NAMALWA (cell line): ENCODE measurements at places on chromosomes 6 and 20.
A peak's percentile ranks its signal among the peaks of the same experiment; 100 is the strongest.

- no peak for DNase-seq
Measured at GRCh38 chr20:43948455-43948854, 33.8 kb downstream of the TOX2 start.

DNA sequence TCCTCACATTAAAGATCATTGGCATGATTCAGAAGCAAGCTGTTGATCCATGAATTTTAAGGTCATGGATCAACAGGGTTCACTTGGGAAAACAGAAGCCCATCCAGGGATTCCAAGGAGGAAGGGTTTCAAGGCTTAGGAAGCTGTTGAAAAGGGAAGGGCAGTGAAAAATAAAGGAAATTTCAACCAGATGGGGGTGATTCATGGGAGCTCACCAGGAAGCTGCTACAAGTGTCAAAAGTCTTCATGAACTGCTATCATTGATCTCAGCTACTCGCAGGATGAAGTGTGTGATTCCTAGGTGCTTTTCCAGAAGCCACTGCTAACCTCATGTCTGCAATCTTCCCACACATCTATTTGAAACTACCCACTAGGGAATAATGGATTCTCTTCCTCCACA, 26.2 kb downstream of the ADTRP start:
- no peak for DNase-seq

DNA sequence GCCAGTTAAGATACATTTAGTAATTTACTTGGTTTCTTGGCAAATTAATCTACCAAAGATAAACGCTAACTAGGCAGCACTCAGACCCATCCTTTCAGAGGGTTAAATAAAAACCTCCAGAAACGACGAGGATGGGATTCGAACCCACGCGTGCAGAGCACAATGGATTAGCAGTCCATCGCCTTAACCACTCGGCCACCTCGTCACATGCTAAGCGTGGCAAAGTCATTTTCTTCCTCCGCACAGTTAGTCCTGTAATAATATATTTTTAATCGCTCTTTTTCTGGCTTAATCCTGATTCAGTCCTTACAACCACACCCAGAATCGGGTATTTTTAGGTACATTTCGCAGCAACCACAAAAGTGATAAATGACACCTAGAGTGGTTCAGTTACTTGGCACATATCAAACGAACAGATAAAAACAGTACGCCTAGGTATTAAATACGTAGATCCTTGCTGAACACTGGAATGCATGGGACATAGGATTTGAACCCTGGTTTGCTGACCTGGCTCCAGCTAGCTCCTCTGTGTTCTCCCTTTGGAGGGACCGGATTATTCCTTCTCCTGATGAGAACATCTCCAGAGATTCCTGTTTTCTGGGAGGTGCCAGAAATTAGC, 71.6 kb downstream of the GPX5 start:
- DNase-seq = no peak

- DNase-seq = no peak
Measured at GRCh38 chr20:25000268-25000801, 7.8 kb upstream of the APMAP start.

- no peak for DNase-seq
Measured at GRCh38 chr6:20583444-20583800, 49.2 kb downstream of the CDKAL1 start.

DNA sequence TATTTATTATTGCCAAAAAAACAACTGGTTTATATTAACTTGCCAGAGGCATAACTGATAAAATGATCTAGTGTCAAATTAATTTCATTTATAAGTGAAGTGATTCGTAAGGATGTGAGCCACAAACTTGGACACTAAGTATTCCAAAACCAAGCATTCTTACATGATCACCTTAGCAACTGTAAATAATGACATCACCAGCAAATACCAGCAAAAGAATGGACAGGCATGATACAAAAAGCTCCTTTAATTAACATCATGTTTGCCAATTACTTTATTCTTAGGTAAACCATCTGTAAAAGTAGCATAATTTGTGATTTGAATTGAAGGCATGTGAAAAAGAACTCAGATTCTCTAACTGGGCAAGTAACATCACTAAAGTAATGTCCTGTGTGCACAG, 17.2 kb upstream of the FNDC1 start:
- DNase-seq = no peak

DNA sequence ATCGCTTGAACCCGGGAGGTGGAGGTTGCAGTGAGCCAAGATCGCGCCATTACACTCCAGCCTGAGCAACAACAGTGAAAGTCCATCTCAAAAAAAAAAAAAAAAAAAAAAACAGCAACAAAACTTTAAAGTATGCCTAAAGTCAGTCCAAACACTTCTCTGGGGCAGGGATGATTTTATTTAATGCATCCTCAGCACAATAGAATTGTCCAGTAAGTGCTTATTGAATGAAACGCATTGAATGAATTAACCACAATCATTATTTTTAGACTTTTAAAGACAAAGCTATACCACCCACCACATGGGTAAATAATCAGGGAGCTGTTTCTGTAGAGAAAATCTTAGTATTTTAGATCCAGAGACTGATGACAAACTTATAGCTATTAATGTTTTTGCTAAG, 16.6 kb upstream of the CTAGE9 start:
- no peak for DNase-seq

DNA sequence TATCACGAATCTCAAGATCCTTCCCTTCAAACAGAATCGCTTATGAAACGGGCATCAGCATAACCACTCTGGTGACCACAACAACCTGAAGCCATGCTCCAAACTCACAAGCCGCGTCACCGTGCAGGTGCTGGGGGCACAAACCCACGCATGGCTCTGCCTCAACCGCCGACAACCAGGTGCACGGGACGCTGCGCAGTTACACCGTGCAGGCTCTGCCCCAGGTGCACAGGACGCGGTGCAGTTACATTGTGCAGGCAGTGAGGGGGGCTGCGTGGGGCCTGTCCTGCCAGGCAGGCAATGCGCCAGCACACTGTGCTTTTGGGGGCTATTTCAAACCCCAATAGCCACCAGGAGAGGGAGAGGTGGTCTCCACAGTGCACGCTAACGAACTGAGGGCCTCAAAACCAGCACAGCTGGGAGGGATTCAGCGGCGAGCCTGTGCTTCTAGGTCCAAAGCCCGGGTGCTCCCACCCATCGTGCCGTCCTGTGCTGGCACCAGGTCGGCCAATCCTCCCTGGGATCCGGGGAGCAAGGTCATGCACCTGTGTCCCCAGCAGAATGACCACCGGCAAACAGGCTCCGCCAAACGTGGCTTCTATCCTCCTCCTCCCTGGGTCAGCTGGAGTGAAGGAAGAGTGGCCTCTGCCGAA, 35.8 kb downstream of the ZBTB46 start:
- no peak for DNase-seq

DNA sequence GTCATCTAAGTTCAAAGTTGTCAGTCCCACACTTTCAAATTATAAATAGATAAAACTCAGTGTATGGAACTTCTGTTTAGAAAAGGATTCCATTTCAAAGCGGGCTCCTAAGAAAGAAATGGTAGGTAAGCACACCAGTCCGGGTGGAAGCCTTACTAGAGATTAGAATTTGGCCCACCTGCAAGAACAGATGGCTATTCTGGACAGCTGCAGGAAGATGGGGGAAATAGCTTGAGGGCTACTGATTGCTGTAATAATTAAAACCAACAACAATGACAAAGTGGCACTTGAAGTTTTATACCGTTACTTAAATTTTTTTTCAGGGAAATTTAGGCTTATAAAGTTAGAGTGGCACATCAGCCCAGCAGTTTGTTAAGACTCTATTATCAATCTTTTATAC, 83.3 kb downstream of the HIVEP2 start:
- DNase-seq = peak; percentile 73

DNA sequence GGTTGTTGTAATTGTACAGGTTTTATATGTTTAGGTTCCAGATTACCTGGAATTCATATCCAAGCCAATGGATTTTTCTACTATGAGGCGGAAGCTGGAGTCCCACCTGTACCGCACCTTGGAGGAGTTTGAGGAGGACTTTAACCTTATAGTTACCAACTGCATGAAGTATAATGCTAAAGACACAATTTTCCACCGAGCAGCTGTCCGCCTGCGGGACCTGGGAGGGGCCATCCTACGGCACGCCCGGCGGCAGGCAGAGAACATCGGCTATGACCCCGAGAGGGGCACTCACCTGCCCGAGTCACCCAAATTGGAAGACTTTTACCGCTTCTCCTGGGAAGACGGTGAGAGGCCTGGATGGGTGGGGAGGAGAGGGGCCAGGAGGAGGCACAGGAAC, 13.6 kb downstream of the BRPF3 start:
- no peak for DNase-seq

DNA sequence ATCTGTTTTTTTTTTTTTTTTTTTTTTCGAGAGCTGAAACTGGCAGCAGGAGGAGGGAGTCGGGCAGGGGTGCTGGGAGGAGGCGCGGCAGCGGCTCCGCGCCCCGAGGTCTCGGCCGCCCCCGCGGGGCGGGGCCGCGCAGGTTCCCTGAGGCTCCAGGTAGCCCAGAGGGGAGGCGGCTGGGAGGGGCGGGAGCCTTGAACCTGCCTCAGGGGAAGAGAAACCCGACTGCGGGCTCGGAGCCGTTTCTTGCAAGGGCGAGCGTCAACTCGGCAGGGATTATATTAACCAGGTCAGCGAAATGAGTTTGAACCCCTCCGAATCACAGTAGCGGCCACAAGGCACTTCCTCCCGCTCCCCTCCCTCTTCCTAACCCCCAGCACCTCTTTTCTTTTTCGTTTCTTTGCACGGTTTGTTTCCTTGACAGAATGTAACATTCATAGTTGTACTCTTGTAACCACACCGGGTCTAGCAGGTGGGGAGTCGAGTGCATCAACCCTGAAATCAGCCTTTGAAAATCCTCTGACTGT, 2.0 kb downstream of the MYB start:
- peak; percentile 80 for DNase-seq

DNA sequence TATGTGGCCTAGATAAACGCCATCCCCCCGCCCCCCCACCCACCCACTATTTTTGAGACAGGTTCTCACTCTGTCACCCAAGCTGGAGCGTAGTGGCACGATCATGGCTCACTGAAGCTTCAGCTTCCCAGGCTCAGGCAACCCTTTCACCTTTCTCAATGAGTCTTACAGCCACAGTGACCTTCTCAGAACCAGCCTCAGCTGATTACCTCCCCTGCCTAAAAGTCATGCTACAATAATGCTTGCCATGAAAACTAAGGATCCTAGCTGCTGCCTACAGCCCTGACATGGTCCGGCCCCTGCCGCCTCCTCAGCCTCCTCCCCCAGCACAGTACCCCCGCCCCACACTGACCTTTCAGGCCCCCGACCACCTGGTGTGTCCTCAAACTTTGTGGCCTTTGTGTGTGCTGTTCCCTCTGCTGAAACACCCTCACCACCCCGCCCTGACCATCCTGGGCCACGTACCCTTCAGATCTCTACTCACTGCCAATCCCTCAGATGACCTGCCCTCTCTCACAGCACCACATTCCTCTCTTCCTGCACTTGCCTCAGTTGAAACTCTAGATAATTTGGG, 31.3 kb downstream of the PNPLA1 start:
- DNase-seq = no peak

DNA sequence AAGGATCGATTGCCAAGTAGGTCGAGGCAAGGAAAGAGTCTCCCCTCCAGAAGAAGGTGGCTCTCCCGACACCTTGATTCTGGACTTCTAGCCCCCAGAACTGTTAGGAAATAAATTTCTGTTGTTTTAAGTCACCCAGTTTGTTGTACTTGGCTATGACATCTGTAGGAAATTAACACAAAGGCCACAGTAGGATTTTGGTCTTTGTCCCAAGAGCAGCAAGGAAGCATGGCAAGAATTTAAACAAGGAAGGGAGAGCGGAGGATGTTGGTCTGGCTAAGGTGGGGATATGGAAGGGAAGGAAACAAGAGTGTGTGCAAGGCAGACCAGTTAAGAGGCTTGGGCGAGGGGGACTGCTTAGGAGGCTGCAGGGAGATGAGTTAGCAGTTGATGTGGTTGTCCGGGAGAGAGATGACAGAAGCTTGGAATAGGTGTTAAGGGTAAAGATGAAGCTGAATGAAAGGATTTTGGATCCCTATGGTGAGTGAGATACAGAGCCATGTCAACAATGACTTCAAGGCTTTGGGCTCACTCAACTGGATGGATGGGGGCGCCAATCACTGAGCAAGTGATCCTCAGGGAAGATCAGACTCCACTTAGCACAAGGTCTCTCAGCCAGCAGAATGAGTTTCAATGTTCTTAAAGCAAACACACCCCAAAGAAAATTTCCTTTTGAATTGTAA, 140.5 kb upstream of the ZNF217 start:
- no peak for DNase-seq

DNA sequence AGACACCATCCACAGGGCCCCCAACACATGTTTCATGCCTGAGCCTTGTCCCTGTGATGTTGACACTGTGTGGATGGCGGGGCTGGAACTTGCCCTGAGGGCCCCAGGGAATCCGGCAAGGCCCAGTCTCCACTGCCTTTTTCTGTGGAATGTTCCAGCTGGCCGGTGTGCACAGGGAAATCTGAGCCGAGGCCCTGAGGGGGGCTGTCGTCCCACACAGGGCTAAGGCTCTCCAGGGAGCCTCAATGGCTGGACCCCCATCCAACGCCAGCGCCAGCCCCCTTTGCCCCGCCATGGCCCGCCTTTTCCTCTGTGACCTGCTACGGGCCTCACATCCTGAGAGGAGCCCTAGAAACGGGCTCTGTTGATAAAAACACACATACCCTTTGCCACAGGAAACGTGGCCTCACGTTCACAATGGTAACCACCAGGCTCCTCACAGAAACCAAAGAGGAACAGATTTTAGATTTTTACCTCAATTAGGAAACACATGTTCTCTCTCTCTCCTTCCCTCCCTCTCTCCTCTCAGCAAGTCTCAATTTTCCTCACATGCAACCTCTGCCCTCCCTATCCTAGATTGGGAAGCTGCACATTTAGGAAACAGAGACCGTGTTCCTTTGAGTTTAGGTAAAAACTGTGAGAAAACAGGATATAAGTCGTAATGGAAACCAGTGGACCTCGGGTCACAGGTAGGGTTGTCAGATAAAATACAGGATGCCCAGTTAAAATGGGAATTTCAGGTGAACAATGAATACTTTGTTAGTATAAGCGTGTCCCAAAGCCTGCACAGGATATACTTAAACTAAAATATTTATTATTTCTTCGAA, 13.7 kb upstream of the ZNF831 start:
- no peak for DNase-seq

GRCh38 chr6:113629975-113630737, 227.0 kb upstream of the MARCKS start:
- DNase-seq = peak; percentile 39

DNA sequence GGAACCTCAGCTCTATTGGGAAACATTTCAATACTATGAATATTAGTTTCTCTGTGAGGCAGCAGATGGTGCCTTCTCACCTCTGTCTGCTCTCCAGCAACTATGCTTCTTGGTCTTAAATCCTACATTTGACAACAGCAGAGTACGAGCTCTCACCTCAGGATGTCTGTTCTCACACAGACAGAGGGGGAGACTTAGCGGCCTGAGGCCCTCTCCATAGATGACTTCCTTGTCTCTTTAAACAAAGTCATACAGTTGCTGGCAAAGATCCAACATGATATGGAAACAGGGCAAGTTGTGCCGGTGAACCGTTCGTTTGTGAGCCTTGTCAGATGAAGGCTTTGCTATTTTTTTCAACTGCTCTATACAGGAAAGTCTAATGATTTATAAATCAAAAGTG, 43.7 kb upstream of the GABRR1 start:
- peak; percentile 49 for DNase-seq
